Sigmoid colon (tissue), 7 donors: ENCODE measurements at places on chromosomes 13 and 19. TPM values are rescaled to one million over a fixed set of nuclear protein-coding genes. Genes with fewer than 3 reads are reported as not detected.
A peak's percentile ranks its signal among the peaks of the same experiment; 100 is the strongest.

Gene SPC24
- 2.1 TPM for polyA plus RNA-seq

Gene MBD3L3
- polyA plus RNA-seq = not detected

Gene GFY
- not detected for polyA plus RNA-seq

Gene MEIOSIN
- polyA plus RNA-seq = not detected

Gene IGSF23
- polyA plus RNA-seq = not detected

Gene CEACAM6
- polyA plus RNA-seq = 161 TPM

Gene VWA8
- polyA plus RNA-seq = 6.9 TPM

Gene MBD3L2
- polyA plus RNA-seq = not detected

Gene KCNRG
- not detected for polyA plus RNA-seq

Gene LGALS14
- polyA plus RNA-seq = not detected

- no peak for DNase-seq
Observed at GRCh38 chr19:14516746-14517438, 1.3 kb downstream of the DNAJB1 start.

- no peak for DNase-seq
Observed at GRCh38 chr13:50589139-50589538, 254.4 kb downstream of the DLEU7 start.

DNA sequence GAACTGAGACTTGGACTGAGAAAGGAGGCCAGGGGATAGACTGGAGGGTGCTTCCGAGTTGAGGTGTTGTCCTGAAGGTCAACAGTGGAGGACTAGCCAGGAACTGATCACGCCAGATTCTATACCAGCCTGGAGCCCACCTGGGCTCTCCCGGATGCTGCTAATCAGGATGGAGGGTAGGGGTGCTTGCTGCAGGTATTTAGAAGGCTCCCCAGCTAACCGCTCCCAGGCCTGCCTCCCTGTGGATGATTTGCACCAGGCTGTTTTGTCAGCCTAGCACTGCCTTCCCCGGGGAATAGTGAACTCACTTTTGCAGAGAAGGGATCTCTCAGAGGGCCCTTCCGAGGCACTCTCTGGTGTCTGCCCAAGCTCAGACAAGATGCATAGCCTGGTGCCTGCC is 60.5 kb upstream of the KCTD15 start:
- DNase-seq = no peak

- no peak for DNase-seq
Observed at GRCh38 chr13:93942016-93942415, 537.5 kb downstream of the DCT start.

DNA sequence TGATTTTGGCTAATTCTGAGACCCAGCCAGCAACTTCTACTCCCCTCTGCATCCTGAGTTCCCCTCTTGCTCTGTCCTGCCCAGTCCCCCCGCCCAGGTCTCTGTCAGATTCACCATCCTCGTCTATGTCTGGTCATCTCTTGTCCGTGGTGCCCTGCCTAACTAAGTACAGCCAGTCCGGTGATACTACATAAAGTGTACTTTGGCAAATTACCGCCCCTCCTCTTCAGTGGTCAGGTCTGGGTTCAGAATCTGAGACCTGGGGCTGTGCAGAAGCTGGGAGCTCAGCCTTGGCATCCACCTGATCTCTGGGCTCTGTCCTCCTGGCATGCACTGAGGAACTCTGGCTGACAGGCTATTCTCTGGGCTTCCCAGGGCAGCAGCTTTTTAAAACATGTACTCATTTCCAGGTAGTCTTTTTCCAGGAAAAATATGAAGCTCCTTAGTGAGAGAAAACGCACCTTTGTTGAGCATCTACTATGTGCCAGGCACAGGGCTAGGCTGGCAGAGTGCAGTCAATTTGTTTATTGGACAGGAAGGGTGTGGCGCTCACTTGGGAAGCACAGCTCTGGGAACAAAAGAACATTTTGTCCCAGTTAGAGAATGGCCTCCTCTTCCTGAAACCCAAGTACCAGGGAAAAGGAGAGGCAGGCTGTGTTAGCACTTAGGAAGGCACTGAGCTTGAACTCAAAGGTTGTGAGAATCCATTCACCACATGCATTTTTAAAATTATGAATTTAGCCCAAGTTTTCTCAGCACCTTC is 88.9 kb downstream of the TSHZ3 start:
- DNase-seq = no peak

GRCh38 chr13:68736961-68737360 is 1370.7 kb upstream of the ATXN8OS start:
- no peak for DNase-seq

DNA sequence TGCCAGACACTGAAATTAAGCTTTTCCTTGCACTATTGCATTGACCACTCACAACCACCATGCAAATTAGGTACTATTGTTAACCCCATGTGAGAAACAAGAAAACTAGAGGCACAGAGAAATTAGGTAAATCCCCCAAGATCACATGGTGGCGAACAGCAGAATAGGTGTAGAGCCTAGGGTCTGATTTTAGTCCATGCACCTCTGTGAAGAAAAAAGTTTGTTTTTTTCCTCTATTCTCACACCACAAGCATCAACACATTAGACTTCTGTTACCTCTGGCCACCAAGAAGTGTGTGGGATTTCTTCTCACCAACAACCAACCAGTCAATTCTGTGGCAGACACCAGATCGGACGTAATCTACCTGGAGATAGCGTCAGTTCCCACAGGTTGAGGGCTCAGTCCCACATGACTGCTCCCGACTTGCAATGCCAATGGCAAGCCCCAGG is 391.9 kb downstream of the COG6 start:
- DNase-seq = no peak

DNA sequence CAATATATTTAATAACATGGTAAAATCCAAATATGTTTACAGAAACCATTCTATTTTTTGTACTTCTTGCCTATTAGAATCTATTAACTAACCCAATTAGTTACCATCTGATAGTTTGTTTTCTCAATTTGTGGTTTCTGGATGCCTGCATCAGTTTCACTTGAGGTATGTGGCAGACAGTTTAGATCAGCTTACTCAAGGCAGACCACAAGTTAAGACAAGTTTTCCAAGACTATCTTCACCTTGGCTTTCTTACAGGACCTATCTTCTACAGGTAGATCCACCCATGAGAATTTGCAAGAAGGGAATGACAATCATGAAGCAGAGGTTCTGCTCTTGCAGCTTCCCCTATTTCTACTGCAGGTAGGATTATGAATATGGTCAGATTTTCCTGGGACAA is 458.6 kb downstream of the DACH1 start:
- no peak for DNase-seq

DNA sequence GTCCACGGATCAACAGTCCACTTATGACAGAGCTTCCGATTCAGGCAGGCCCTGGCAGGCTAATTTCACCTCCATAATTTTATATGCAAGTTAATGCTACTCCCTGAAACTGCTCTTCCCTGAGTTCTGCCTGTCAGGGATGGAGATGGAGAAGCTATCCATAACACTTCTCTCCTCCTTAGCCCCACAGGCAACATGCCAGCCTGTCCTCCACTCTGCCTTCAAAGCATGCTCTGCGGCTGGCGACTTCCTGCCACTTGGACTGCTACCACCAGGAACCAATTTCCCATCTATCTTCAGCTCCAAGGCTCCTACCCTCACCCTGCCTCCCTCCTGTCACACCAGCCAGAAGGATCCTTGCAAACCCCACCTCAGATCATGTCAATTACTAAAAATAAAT is 35.4 kb downstream of the GSX1 start:
- no peak for DNase-seq

DNA sequence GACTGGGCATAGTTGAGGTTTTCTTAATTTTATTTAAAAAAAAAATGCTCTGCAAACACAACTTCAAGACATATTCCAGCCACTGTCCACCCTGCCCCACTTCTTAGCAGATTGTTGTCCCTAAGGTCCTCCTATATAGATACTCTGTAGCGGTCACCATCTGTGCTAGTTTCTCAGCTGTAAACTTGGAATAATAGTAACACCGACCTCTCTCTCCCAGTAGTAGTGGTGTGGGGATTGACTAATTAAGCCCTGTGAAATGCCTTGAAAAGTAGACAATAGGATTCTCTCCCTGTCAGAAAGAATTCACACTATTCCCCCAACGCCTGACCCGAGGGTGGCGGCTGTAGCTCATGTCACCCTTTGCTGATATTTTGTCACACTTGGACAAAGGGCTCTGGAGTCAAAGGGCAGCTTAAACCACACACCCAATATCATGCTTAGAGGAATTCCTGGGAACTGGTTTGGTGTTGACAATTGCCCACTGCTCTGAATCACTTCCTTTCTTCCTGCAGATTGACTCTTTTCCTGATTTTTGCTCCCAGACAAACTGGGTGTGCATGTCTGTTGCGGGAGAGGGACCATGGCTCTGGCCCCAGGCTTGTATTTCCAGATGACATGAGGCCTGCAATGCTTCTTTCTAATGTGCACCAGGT is 9.2 kb upstream of the SERP2 start:
- no peak for DNase-seq

DNA sequence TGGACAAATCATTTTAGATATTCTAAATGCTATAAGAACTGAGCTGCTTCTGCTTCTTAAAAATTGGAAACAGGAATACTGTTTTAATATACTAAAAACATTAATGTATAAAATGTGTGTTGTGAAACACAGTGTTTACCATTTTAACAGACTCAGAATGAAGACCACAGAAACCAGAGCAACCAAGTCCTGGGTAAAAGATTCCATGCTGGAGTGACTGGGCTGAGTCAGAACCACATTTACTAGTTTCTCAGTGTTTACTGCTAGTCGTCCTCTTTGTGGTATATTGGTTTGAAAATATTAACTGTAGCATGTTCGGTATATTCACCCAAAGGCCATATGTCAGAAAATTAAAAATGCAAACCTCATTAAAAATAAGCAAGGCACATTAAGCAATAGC is 31.9 kb downstream of the ANKRD10 start:
- no peak for DNase-seq

GRCh38 chr19:40355975-40356680 is 7.6 kb downstream of the PLD3 start:
- DNase-seq = no peak

DNA sequence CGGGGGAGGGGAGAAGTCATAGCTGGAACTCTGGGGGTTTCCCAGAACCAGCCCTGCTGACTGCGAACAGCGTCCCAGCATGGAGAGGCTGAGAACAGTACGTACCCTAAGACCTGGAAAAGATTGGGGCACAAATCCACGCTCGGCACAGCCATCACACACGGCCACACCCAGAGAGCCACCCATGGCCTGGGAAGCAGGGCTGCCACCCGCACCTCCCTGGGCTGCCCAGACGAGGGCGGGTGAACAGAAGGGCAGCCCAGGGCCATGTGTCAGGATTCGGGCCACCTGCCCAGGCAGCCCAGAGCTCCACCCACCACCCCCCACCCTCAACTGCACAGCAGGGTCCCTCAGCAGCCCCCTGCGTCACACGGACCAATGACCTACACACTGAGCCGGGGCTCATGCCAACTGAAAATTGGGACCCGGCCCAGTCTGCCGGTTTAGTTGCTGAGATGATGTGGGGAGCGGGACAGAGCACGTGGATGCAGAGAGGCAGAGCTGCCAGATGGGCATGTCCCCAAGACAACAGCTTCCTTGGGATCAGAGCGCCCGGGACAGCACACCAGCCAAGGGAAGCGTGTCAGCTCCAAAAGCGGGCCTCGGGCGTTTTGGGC is 8.5 kb downstream of the UBXN6 start:
- DNase-seq = peak; percentile 88

GRCh38 chr19:7461841-7462629 is 26.8 kb downstream of the PEX11G start:
- DNase-seq = no peak

DNA sequence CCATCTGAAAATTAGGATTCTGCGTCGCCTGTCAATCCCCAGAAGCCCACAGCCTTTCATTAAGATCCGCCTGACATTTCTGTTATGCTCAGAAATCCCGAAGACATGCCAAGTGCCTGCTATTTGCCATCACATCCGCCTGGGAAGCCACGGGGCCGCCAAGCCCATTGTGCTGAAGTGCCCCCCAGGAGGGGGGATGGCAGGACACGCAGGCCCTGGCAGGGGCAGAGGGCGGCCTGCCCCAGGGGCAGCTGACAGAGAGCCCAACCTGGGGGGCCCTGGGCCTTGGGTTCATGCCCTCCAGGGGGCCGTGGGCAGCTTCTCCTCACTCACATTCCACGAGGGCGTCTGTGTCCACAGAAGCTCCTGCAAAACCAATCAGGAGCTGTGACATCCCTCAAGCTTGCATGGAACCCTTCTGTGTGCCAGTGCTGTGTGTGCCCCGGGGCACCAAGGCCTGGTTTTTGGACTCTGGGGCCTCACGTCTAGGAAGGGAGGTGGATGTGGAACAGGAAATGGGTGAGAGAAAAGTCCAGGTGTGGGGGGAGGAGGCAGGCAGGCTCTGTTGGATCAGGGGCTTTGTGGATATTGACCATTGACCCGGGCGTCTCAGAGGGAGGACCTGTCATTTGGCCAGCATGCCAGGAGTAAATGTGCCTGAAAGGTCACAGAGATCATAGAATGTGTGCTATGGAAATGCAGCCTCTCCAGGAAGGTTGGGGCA is 122.9 kb downstream of the URI1 start:
- DNase-seq = no peak

GRCh38 chr13:99314640-99315176 is 7.5 kb upstream of the GPR183 start:
- no peak for DNase-seq

DNA sequence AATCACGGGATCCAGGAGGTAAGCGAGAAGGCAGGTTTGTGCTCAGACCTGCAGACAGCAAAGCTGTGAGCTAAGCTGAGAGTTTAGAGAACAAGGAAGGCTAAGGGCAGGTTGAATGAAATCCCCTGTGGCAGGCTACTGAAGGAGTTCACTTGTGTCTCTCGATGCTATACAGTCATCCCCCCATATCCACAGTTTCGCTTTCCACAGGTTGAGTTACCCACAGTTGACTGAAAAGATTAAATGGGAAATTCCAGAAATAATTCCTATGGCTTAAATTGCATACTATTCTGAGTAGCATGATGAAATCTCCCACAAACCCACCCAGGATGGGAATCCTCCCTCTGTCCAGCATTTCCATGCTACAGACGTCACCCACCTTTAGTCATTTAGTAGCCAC is 49.6 kb downstream of the ABCC4 start:
- no peak for DNase-seq

DNA sequence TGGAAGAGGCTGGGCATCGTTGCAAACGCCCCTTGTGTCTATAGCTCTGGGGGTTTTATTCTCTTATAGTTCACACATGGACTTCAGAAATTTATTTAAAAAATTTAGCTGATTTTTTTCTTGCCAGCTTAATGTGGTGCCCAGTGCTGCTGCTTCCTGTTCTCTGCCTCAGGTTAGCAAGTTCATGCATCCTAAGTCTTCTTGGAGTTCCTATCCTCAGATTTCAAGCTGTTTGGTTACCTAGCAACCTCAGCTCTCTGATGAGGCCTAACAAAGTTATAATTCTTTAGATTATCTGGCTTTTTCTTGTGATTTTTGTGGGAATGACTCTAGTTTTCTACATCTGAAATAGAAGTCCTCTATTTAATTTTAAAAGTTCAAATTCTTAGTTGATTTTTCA is 250.9 kb downstream of the MAB21L1 start:
- DNase-seq = no peak
